Ammon's horn (tissue), 1 donor: ENCODE measurements at places on chromosomes 11 and 22.
A peak's percentile ranks its signal among the peaks of the same experiment; 100 is the strongest.

DNA sequence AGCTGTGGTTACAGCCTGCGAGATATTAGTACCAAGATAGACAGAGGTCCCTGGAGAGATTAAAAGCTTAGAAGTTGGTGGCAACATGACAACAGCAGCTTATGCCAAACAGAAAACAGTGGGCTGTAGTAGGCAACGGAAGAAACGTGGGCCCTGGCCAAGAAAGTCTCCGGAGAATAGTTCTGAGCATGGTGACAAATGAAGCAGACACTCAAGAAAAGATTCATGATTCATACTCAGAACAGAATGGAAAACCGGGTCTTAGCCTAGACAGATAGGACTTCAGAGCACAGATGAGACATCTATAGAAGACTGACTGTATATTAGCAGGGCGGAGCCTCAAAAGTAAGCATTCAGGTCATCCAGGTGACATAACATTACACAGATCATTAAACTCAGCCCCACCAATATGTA is 727.4 kb downstream of the ETS1 start:
- DNase-seq: no peak

DNA sequence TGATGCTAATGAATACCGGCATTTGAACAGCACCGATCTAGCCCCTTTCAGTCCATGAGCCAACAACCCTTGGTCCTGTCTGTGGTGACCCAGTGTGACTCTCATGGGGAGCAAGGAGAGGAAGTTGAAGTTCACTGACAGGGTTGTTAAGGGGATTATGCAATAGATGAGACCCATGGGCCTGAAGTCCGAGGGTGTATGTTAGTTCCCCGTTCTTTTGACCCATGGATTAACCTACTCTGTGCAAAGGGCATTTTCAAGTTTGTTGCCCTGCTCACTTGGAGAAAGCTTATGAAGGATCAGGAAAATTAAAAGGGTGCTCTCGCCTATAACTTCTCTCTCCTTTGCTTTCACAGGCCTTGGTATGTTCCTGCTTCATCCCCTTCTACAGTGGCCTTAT is 4.9 kb downstream of the PNPLA3 start:
- peak; percentile 49 for DNase-seq

DNA sequence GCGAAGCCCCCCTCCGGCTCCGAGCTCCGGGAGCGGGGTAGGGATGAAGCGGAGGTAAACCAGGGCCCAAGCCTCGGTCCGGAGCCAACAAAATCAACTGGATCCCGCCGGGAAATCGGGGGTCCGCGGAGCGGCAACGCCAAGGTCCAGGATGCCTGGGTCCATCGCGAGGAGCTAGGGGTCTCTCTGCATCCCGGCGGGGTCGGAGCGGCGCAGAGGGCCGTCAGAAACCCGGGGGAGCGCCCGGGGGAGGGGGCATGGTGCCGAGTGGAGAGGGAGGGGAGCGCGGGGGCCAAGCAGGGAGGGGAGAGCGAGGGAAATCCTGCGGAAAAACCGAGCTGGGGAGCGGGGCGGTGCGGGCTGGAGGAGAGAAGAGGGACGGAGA is 51.8 kb downstream of the SLC22A12 start:
- DNase-seq: no peak

- DNase-seq: no peak
These were observed 4.9 kb downstream of the SEC14L4 start for GRCh38 chr22:30500628-30501027.

- DNase-seq: no peak
These were observed 98.0 kb upstream of the CD82 start for GRCh38 chr11:44467413-44467812.

GRCh38 chr11:79264284-79264683 is 176.5 kb downstream of the TENM4 start:
- DNase-seq: no peak

DNA sequence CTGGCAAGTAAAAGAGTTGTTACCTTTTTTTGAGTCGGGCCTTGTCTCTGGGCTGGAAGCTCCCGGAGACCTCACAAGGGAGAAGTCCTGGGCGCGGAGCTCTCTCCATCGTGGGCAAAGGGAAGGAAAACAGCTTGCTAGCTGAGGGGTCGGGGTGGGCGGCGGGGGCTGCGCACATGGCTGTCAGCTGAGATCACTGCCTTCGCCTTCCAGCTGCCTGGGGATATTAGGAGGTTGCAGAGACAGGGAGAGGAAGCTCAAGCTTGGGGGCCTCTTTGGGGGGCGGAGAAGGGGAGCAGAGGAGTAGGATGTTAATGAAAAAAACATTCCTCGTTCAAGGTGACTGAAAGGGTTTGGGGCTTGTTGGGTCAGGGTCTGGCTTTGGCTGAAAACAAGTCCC is 49.2 kb upstream of the ALX4 start:
- no peak for DNase-seq

- no peak for DNase-seq
These were observed 107.7 kb upstream of the PARVA start for GRCh38 chr11:12269446-12270214.

DNA sequence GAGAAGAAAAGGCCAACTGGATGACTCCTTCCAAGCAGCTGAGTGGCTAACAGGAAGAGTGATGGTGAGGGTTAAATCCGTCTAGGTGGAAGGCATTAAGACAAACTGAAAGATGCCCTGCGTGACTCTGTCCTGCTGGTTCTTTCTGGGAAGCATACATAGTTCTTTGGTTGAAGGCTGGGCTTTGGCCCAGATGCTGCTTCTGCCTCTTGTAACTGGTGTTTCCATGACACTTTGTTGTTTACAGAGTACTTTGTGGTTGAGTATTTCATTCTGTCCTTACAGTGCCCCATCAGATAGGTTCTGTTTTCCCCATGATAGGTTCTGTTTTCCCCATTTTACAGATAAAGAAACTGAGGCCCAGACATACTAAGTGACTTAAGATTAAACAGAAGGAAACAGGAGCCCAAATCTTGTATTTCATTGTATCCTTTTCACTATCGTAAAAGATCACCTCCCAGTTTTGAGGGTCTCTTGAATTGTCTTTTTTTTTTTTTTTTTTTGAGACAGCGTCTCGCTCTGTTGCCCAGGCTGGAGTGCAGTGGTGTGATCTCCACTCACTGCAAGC is 124.3 kb upstream of the RASSF10 start:
- no peak for DNase-seq

- no peak for DNase-seq
These were observed 38.6 kb downstream of the SCGB1A1 start for GRCh38 chr11:62457478-62457877.

DNA sequence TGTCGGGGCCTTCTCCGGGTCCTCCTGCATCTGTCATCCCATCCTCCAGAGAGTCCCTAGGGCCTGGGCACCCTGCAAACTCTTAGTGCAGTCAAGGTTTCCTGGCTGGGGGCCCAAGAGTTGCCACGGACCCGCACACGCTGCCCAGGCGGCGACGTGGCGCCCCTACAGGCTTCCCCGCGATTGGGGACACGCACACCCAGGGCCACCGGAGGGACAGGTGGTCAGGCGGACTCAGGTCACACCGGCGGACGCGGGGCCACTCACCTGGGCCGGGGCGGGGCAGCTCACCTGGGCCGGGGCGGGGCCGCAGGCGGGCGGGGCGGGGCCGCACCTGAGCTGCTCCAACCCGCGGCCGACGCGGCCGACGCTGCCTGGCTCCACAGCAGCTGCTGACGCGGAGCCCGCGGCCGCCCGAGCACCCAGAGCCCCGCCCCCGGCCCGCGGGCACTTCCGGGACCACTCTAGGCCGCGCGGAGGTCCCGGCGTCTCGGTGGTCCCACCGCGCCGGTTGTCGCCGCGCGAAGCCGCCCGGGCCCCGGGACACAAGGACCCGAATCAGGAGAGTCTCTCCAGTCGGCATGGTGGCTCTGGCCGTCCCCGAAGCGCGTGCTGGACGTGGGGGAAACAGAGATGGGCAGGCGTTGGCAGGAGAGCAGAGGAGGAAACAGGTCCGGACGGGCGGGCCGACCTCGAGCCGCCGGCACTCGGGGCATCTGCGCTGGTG is at the start of gene ZNF70:
ZNF70 (minus strand) TSS at position 399 of the 727 bp plus-strand sequence. CDS start 5,972 bp downstream, outside the sequence.
- peak; percentile 84 for DNase-seq

GRCh38 chr22:19779685-19780268 is 19.2 kb downstream of the TBX1 start:
- no peak for DNase-seq

DNA sequence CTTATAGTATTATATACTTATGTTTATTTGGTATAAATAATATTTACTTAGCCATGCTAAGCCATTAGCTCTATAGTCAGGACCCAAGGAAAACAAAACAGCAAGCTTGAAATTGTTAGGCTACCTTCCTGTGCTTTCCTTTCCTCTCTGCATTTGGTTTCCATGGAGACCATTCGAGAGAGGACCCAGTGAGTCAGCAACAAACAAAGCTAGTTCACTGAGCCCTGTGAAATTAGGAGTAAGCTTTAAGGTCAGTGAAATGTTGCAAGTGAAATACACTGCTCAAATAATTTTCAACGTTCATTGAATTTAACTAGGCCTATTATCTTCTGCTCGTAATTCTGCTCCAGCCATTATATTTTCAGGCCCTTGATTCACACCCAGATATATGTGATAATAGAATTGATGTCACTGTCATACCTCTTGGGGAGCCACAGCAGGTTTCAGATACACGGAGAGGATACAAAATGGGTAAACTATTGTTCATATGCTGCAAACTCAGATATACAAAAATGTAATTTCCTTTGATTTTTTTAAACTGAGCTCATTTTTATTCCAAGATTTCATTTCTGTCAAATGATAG is 9.1 kb upstream of the OR10D3 start:
- DNase-seq: peak; percentile 74

GRCh38 chr11:12120031-12121008 is 9.9 kb downstream of the MICAL2 start:
- no peak for DNase-seq

GRCh38 chr11:69911310-69912160 is 92.3 kb upstream of the FGF3 start:
- no peak for DNase-seq

DNA sequence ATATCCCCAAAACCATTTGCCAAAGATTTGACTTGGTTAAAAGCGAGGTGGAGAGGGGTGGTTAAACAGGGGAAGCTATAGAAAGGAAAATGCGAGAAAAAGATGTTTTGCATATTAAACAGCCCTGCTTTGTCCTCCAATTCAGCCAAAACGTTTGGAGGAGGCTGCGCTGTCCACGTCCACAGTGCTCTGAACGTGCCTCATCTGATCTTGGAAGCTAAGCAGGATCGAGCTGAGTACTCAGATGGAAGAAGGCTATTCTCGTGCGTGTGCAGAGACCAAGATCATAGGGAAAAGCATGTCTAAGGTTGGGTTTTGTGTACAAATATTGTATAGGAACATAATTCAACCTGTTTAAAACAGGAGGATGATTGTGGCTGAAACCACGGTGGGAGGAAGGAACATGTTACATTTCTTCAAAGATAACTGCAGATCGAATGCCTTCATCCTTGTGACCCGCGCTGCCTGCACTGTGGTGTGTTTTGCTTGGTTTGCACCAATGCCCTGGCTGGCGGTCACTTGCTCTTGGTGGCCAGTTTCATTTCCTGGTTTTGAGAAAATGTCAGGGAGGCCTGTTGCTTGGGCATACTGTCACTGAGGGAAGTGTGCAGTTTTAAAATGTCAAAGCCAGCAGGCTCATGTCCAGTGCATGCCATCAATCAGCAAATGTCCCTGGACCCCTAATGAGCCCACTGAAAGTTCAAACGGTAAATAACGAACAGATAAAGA is 40.4 kb downstream of the FLI1 start:
- DNase-seq: peak; percentile 73

DNA sequence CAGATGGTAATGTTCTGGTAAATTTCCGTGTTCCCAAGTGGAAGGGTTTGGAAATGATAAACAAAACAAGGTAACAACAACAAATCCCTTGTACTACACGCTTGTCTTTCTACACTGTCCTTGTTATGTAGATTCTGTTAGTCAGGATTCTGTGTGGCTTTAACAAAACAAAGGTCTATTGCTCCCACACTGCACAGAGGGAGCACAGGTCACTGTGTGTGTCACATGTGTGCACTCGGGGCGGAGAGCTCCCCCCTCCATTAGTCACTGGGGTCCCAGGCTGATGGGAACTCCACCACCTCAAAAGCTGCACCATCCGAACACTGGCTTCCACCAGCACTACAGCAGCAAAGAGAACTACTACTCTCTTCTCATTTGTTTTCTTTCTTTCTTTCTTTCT is 227.9 kb downstream of the NTM start:
- DNase-seq: no peak

- no peak for DNase-seq
These were observed 116.0 kb upstream of the DDI1 start for GRCh38 chr11:103920449-103920848.

DNA sequence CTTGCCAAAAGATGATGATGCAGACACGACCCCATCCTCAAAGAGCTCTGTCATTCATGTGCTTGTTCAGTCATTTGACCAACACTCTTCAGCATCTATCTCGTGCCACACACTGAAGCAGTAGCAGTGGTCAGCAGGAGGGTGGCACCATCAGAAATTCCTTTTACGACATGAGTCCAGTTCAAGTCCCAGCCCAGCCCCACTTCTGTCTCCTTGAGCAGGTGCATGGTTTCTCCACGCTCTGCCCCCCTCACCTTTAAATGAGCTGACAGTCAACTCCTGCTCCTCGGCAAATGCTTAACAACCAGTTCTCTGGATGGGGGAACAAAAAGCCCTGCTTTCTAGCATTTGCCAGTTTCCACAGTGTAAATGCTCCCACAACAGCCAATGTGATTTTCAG is 60.9 kb downstream of the SYN3 start:
- no peak for DNase-seq

DNA sequence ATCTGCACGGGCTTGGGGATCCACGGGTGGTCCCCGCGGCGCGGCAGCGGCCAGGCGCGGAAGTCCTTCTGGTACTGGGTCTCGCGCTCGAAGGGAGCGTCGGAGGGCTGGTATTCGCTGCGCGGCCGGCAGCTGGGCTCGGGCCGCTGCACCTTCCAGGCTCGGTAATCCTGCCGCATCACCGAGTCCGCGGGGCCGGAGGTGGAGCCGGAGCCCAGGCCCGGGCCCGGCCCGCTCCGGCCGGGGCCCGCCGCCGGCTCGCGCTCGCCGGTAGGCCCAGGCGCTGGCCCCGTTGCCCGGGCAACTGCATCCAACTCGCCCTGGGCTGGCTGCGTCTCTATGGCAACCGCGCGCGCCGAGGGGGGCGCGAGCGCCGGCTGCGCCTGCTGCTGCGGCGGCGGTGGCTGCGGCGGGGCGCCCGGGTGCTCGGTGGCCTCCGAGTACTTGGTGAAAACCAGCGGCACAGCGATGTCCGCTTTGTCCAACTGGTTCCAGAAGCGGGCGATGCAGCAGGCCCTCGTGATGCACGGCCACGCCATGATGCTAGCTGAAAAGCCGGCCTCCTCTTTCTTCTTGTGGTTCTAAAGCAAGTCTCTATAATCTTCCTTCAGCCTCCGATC is 897 bp downstream of the MAP6 start:
- peak; percentile 82 for DNase-seq
